ENCODE measurements at places on chromosomes 2 and 18. TPM values are rescaled to one million over a fixed set of nuclear protein-coding genes. Genes with fewer than 3 reads are reported as not detected.

Gene TNFAIP6
- total RNA-seq, result 0.17 TPM

Gene RAD51AP2
- total RNA-seq, result 0.14 TPM

Gene NOSTRIN
- 16.7 TPM for total RNA-seq

Gene REEP1
- total RNA-seq, result 1.7 TPM

Gene SLC66A2
- total RNA-seq, result 47.8 TPM

Gene UGT1A10
- total RNA-seq, result 0.08 TPM

Gene MALT1
- total RNA-seq, result 27.3 TPM

Gene IL1B
- total RNA-seq, result 3.1 TPM

Gene PARD3B
- total RNA-seq, result 4.4 TPM

Gene NAT8
- 10.7 TPM for total RNA-seq

Gene NCKAP5
- 2.7 TPM for total RNA-seq

All from liver (tissue), 10 donors.